ENCODE measurements at places on chromosomes 1 and 21.

DNA sequence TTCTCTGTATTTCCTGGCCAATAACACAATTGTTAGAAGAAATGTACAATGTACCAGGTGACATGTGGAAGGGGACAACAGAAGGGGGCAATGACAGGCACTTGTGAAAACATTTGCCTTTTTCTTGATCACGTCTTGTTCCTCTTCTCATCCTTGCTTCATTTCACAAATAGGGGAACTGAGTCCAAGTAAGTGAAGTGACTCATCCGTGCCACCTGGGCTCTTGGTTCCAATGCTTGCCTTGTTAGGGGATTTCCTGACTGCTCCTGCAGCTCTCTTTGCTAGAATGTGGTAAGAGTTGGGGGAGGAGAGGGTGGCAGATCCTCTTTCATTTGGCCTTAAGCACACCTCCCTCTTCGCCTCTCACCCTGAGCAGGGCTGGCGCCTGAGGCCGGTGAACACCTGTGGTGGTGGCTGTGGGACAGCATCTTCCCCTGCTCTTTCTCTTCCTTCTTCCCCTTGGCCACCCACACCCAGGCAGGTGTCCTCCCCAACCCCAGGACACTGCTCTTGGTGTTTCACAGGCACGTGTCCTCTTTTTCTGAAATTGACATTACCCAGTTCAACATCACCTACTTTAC lies 2.2 kb upstream of the RHEX start:
- DNase-seq = no peak

DNA sequence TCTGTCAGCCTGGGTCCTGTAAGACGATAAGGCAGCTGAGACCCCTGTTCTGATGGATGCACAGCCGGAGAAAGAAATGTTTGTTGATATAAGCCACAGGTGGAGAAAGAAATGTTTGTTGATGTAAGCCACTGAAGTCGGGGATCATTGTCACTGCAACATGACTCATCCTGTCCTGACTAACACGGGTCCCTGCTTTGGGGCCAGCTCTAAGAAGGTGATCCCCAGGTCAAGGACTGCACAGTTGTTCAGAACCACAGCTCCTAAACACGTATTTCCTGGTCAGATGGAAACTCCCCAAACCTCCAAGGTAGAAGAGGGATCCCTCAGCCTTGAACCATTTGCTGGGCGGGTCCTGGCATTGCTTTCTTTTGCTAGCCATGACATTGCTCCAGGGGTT lies 86.4 kb upstream of the IGSF21 start:
- DNase-seq = no peak

GRCh38 chr1:159009704-159010361 lies at the start of gene IFI16:
TSS of gene IFI16 (plus strand) at chr1:159009907. CDS start at chr1:159014681, 4,774 bp downstream.
- peak; percentile 91 for DNase-seq

DNA sequence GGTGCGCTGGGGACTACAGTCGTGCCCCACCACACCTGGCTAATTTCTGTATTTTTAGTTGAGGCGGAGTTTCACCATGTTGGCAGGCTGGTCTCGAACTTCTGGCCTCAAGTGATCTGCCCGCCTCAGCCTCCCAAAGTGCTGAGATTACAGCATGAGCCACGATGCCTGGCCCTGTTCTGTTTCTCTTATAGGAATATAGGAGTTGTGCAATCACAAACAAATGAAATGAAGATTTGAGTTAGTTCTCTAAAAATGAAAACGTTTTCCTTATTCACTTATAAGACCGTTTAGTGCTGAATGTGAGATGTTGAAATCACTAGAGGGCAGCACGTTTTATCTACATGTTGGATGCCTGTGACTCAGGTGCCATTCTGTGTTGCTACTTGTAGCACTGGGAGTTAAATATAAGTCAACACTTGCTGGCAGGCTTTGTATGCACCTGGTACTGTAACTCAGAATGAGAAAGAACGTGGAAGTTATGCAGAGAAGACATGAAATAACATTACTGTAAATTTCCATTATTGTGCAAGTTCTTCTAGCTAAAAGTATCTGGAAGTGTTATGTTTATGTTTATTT lies 45.8 kb downstream of the MIGA1 start:
- DNase-seq = no peak

- no peak for DNase-seq
These were observed 20.6 kb downstream of the NCAM2 start for GRCh38 chr21:21018821-21019220.

GRCh38 chr1:213369465-213369864 lies 318.4 kb downstream of the RPS6KC1 start:
- no peak for DNase-seq

GRCh38 chr1:184242507-184242943 lies 144.3 kb upstream of the C1orf21 start:
- DNase-seq = no peak

- no peak for DNase-seq
These were observed 578.5 kb downstream of the USP25 start for GRCh38 chr21:16308269-16308668.

- no peak for DNase-seq
These were observed 357.8 kb upstream of the ZRANB2 start for GRCh38 chr1:71438626-71439025.

- no peak for DNase-seq
These were observed 588.8 kb downstream of the NEGR1 start for GRCh38 chr1:71693581-71693980.

- no peak for DNase-seq
These were observed 162.9 kb upstream of the PTBP2 start for GRCh38 chr1:96558635-96559034.

DNA sequence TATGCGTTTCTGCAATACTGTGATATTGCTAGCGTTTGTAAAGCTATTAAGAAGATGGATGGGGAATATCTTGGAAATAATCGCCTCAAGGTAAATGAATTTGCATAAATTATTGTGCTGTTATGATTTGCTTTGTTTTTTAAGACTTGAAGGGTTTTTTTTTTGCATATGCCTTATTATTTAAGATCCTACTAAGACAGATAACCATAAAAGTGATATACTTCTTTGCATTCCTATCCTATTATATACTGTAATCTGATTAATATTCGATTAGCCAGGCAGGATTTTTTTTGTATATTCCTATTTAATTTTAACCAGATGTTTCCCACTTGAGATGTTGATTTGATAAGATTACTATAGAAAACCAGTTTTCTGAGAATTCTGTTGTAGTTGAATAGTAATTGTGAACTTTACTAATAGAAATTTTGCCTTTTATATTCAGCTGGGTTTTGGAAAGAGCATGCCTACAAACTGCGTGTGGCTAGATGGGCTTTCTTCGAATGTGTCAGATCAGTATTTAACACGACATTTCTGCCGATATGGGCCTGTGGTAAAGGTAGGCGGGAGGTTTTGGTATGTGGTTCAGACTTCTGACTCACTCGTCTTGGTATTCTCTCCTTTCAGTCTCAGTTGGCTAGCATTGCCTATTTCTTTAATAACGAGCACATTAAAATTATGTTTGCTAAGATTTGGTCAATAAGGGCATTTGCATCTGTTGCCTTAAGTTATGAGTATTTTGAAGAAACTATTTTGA lies 56.8 kb downstream of the ZBTB17 start:
- no peak for DNase-seq

DNA sequence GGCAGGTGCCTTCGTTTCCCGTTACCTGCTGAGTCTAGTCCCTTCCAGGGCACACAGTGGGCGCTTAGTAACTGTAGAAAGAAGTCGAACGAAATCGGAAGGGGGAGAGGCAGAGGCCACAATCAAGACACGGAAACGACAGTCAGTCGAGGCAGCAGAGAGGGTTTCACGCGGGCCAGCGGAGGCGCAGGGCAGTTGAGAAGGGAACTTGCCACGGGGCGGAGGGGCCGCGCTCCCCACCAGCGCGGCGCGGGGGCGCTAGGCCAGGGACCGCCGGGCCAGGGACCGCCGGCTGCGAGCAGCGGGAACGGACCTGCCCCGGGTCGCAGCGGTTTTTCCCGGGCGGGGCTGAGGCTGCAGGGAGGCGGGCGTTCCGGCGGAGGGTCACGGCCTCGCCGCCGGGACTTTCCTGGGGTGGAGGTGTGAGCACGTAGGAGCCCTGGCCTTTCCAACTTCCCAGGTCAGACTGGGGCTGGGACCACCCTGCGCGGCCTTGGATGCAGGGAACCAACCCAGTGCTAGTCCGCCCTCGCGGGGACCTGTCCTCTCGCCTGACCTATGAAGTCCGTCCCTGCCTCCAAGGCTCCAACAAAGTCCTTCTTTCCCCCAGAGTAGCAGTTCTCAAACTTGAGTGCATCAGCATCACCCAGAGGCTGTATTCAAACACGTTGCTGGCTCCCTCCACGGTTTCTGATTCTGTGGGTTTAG lies 150.1 kb upstream of the FGGY start:
- DNase-seq = no peak

- no peak for DNase-seq
These were observed 1.4 kb upstream of the UBXN10 start for GRCh38 chr1:20184481-20184900.

- DNase-seq = no peak
These were observed 48.0 kb downstream of the H3-3A start for GRCh38 chr1:226110249-226111097.

GRCh38 chr1:216560527-216560926 lies 137.3 kb upstream of the USH2A start:
- no peak for DNase-seq

DNA sequence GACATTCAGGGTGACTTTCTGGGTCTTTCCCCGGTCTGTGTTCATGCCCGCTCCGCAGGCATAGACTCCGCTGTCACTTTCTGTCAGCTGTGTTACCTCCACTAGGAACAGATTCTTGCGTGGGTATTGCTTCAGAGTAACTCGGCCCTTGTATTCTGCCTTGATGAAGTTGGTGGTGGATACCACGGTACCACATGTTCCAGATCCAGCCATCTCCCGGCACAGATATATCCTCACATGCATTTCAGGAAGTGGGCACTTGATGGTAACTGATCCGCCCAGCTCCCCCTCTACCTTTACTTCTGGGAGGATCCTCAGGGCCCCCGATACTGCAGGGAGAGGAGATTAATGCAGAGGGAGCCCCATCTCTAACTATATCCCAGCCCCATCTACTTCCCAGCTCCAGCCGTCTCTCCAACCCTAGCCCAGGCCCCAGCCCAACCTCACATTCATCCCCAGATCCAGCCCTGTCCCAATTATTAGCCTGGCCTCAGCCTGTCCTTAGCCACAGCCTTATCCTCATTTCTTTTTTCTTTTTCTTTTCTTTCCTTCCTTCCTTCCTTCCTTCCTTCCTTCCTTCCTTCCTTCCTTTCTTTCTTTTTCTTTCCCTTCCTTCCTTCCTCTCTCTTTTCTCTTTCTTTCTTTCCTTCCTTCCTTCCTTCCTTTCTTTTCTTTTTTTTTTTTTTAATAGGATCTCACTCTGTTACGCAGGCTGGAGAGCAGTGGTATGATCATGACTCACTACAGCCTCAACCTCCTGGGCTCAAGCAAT lies 7.8 kb downstream of the FCMR start:
- DNase-seq = no peak

DNA sequence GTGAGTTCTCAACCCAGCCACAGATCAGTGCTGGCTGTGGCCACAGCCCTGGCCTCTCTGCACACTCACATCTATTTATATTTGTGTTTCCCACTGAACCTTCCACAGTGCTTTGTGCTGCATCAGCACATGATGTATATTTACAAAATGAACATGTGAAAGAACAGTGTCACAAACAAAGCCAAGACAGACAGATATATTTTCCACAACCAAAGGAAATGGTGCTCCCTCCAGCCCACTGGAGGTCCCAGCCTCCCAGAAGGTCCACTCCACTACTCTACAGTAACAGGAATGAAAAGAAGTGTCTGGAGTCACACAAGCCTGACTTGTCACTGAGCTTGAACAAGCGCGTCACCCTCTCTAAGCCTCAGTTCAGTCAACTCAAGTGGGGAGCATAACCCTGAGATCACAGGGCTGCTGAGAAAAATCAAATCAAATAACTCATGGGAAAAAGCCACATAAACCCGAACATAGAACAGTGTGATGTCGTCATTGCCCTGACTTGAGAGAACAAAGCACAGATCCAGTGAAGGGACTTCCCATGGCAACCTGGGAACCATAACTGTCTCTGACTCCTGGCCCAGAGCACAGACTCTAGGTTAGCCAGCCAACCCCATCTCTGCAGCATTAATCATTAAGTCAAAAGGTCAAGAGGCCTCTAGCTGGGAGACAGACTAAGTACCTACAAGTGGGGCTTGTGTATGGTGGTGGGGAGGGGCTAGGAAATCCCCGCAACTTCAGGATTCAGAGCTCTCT lies 121.2 kb downstream of the TRABD2B start:
- DNase-seq = no peak

- DNase-seq = no peak
These were observed 66.9 kb upstream of the KCNE2 start for GRCh38 chr21:34296878-34297277.

- no peak for DNase-seq
These were observed 53.4 kb downstream of the TOMM20 start for GRCh38 chr1:235075048-235075776.

DNA sequence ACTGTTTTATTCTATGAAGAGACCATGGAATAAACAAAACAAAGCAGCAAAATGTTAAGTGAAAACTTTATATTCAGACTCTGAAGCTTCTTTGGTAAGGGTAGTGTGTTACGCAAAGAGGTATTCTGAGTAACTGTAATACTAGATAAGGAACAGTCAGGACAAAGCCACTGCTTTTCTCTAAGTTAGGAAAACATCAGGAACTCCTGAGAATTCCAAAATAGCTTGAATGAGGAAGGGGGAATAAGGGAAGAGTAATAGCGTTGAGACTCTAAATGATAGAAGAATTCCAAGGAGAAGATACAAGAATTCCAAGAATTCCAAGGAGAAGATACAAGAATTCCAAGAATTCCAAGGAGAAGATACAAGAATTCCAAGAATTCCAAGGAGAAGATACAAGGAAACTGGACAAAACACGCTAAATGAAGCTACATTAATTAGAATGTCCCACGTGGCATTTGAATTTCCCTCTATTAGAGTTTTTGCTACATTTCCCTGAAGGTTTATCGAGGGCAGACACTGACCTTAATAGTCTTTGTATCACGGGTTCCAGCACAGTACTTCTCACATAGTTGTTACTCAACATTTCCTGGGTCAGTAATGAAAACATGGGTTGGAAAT lies 71.5 kb downstream of the SMYD3 start:
- no peak for DNase-seq

DNA sequence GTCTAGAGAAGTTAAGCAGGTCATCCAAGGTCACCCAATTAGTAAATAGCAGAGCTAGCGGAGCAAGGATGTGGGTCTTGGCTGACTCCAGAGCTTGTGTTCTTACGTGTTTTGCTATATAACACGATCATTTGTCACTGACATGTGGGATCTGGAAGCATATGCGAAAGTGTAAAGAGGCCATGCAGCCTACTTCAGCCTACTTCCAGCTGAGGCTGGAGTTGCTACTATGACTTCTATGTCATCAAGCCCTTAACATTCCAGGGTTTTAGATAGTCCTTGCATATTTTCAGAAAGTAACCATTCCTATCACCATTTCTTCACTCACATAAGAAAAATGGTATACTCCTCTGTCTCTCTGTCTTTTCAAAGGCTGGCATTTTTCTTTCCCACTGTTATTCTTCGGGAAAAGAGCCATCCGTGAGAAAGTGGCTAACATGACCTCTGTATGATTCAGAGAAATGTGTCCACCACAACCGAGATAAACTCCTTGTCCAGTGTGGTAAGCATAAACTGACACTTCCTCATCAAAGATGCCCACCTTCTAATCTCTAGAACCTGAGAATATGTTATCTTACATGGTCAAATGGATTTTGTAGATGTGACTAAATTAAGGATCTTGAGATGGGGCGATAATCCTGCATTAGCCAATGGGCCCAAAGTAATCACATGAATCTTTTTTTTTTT lies 24.0 kb upstream of the ABL2 start:
- no peak for DNase-seq

GRCh38 chr1:36349839-36350238 lies 26.4 kb upstream of the EVA1B start:
- no peak for DNase-seq

- no peak for DNase-seq
These were observed 121.8 kb downstream of the PLA2G4A start for GRCh38 chr1:186950547-186950946.
